ENCODE measurements at places on chromosomes 16 and 17.

GRCh38 chr17:17089796-17090641 is 47.8 kb downstream of the MPRIP start:
- no peak for DNase-seq

DNA sequence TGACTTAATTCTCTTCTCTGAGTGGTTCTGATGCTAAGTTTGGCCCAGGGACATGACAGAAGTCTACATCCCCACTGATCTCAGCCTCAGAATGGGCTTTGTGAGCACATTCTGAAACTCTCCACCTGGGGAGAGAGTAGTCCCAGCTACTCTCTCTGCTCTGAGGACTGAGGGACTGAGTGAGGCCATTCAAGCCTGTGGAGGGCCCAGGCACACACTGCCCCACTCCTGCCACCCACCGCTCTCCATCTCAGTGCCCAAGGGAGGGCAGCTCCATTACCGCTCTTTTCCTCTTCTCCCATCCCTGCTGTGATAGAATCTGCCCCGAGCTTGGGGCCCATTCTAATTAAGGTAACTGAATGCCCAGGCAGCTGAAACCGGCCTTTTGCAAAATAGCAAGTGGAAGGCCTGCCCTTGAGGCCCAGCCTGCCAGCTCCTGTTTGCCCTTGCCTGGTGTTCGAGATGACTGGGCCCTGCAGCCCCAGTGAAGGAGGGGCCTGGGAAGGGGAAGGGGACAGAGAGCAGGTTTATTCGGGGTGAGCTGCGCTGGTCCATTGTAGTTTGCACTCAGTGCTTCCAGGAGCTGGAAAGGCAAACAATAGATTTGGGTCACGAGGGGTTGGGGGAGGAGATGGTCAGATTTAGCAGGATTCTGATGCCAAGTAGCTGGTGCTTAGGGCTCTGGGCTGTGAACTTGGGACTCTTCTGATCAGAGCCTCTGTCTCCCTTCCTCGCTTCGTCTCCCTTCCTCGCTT is 76.2 kb downstream of the RAB11FIP4 start:
- no peak for DNase-seq

GRCh38 chr17:42873315-42873714 is 22.3 kb downstream of the AOC3 start:
- no peak for DNase-seq

GRCh38 chr16:27350006-27350405 is 36.2 kb downstream of the IL4R start:
- DNase-seq = no peak

- DNase-seq = no peak
Observed at GRCh38 chr16:89370081-89370511, 120.3 kb downstream of the ANKRD11 start.
